ENCODE measurements at places on chromosomes 11 and 22.

- H3K4me3 ChIP-seq: no peak overlapping the region
- no peaks in the 10 kb centered on the region for H3K4me1 ChIP-seq
- no peaks in the 10 kb centered on the region for H3K27me3 ChIP-seq
- H3K27ac ChIP-seq: no peak overlapping the region
- H3K36me3 ChIP-seq: peaks cover 10% of the 10 kb centered on the region
- DNase-seq: no peak
Measured at GRCh38 chr22:31099386-31099785, 8.0 kb downstream of the SELENOM start.

DNA sequence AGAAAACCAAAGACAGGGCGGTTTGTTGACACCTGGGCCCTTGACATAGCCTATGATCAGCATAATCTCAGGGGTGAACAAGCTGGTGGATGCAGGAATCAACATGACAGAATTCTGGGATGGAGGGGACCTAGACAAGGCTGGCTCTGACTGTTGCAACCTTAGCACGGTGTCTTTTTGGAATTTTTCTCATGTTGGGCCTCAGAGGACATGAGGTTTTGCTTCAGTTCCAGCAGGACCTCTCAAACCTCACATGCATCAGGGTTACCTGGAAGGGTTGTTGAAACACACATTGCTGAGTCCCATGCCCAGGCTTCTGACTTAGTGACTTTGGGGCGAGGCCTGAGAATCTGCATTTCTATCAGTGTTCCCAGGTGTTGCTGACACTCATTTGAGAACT, 345.6 kb upstream of the B3GAT1 start:
- DNase-seq: no peak
- H3K36me3 ChIP-seq: no peaks in the 10 kb centered on the region
- H3K4me3 ChIP-seq: no peak overlapping the region
- H3K27me3 ChIP-seq: no peaks in the 10 kb centered on the region

GRCh38 chr11:130141561-130142341, 17.8 kb upstream of the ST14 start:
- H3K36me3 ChIP-seq: peaks cover 11% of the 10 kb centered on the region
- no peak overlapping the region for H3K4me3 ChIP-seq
- peak overlapping the region; percentile 15 for H3K27ac ChIP-seq

DNA sequence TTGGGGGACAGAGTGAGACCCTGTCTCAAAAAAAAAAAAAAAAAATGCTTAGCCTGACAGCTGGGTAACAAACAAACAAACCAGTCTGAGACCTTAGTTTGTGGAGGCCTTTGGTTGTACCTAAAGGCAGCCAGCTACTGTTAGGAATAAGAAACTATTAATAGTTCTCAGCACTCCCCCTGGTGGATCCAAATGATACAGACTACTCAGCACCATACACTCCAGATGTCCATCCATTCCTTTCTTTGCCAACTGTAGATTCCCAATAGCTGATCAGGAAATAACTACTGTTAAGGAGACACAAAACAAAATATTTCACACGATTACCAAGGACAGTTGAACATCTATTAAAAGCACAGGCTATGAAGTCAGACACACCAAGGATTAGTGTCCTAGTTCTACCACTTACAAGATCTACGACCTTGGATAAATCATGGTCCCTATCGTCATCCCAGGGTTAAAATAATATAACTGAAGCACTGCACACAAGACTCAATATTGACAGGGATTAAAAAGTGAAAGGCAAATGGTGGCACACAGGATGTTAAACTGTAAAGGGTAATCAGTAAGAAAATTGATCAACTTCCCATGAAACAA, 17.2 kb downstream of the CLDN25 start:
- H3K27ac ChIP-seq: no peak overlapping the region
- no peaks in the 10 kb centered on the region for H3K27me3 ChIP-seq
- H3K4me1 ChIP-seq: no peaks in the 10 kb centered on the region
- H3K36me3 ChIP-seq: peaks cover 9% of the 10 kb centered on the region

DNA sequence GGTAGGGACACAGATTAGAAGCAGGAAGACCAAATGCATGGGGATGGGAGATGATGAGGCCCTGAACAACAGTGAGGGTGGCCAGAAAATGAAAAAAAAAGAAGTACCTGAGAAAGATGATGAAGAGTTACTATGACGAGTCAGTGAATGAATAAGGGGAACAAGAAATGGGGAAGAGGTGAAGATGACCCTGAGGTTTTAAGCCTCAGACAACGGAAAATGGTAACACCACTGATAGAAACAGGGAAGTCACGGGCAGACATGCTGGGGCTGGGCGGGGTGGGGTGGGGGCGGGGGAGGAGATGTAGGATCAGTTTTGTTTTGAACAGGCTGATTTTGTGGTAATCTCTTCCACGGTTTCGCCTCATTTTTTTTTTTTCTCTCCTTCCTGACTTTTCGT, 205.1 kb upstream of the CADM1 start:
- no peak overlapping the region for H3K4me3 ChIP-seq
- H3K4me1 ChIP-seq: no peaks in the 10 kb centered on the region
- no peaks in the 10 kb centered on the region for H3K27me3 ChIP-seq
- H3K27ac ChIP-seq: no peak overlapping the region
- DNase-seq: no peak

DNA sequence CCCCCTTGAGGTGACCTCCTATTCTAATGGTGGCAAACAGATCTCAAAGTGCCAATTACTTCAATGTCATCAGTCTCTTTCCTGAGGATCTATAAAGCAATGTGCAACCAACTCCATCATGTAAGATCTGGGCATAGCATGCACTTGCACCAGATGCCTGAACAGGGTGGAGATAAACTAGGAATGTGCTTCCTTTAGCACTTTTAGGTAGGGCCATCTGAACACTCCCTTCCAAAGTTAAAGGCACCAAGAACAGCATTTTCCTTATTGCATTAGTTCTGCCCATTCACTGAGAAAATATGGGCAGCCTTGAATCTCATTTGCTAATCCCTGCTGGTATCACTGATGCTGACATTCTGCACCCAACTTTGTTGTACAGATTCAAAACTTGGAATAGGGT, 112.0 kb downstream of the SGSM3 start:
- H3K27ac ChIP-seq: no peak overlapping the region
- H3K4me1 ChIP-seq: peaks cover 20% of the 10 kb centered on the region
- no peak for DNase-seq
- H3K4me3 ChIP-seq: no peak overlapping the region
- H3K36me3 ChIP-seq: no peaks in the 10 kb centered on the region
- no peaks in the 10 kb centered on the region for H3K27me3 ChIP-seq

All from lung (tissue), 17 donors.